ENCODE measurements at places on chromosomes 6 and 20. TPM values are rescaled to one million over a fixed set of nuclear protein-coding genes. Genes with fewer than 3 reads are reported as not detected.

The SCRT2 gene
- total RNA-seq = not detected

The PDE10A gene
- 13.0 TPM for total RNA-seq

GRCh38 chr6:166952567-166953486 is 3.5 kb downstream of the RNASET2 start:
- no peak overlapping the region for H3K4me3 ChIP-seq
- no peaks in the 10 kb centered on the region for H3K27me3 ChIP-seq
- H3K4me1 ChIP-seq = peaks cover 25% of the 10 kb centered on the region
- H3K27ac ChIP-seq = no peak overlapping the region
- peaks cover 14% of the 10 kb centered on the region for H3K36me3 ChIP-seq

- peaks cover 6% of the 10 kb centered on the region for H3K27me3 ChIP-seq
- DNase-seq = no peak
- no peaks in the 10 kb centered on the region for H3K36me3 ChIP-seq
- no peak overlapping the region for H3K27ac ChIP-seq
- no peaks in the 10 kb centered on the region for H3K4me1 ChIP-seq
- no peak overlapping the region for H3K4me3 ChIP-seq
Measured at GRCh38 chr20:48092596-48093280, 307.5 kb upstream of the SULF2 start.

DNA sequence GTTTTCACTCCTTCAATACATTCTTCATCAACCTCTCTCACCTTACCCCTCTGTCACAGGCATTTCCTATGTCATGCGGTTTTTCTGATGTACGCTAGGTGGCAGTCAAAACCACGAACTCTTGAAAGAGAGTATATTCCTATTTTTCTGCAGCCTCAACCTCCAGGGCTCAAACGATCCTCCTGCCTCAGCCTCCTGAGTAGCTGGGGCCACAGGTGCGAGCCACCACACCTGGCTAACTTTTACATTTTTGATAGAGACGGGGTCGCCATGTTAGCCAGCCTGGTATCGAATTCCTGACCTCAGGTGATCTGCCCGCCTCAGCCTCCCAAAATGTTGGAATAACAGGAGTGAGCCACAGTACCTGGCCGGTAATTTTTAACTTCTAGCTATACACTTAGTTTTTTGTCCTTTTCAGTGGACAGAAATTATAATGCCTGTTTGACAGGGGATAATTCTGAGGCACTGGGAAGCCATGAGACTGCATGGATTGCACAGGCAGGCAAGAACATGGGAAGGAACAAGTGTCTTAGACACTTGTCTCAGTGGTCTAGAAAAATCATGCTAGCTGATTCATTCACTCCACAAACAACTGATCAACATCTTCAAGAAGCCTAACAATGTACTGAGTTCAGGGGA is 22.5 kb upstream of the HFE start:
- no peak for DNase-seq
- no peaks in the 10 kb centered on the region for H3K36me3 ChIP-seq
- no peaks in the 10 kb centered on the region for H3K27me3 ChIP-seq
- peaks cover 23% of the 10 kb centered on the region for H3K4me1 ChIP-seq
- H3K4me3 ChIP-seq = no peak overlapping the region

- H3K4me3 ChIP-seq = no peak overlapping the region
- H3K27me3 ChIP-seq = no peaks in the 10 kb centered on the region
- no peaks in the 10 kb centered on the region for H3K4me1 ChIP-seq
- no peak for DNase-seq
- no peak overlapping the region for H3K27ac ChIP-seq
Measured at GRCh38 chr6:5379647-5380242, 118.4 kb downstream of the FARS2 start.

GRCh38 chr6:45427726-45428125 is 50.0 kb upstream of the SUPT3H start:
- H3K4me3 ChIP-seq = no peak overlapping the region
- no peak overlapping the region for H3K27ac ChIP-seq
- H3K36me3 ChIP-seq = no peaks in the 10 kb centered on the region
- peaks cover 35% of the 10 kb centered on the region for H3K27me3 ChIP-seq
- H3K4me1 ChIP-seq = peaks cover 29% of the 10 kb centered on the region

- no peak for DNase-seq
- H3K36me3 ChIP-seq = no peaks in the 10 kb centered on the region
- H3K27ac ChIP-seq = peak overlapping the region; percentile 76
- H3K27me3 ChIP-seq = no peaks in the 10 kb centered on the region
- H3K4me3 ChIP-seq = no peak overlapping the region
Measured at GRCh38 chr20:4090756-4091489, 75.6 kb upstream of the RNF24 start.

DNA sequence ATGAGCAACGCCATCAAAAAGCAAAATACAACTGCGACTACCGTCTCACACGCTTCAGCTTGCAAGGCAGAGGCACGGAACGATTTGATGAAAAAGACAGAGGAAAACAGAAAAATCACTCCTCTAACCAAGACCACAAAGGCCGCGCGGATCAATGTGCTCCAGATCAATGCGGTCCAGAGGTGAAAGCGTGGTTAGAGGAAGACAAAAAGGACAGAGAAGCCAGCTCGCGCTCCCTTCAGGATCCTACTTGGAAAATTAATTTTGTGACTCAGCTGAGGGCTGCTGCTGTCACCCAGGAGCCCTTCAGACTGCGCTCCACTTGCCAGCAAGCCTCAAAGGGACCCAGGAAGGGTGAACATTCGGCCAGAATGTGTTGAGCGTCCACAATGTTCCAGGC is 140.2 kb upstream of the RPS6KA2 start:
- H3K27ac ChIP-seq = no peak overlapping the region
- no peak overlapping the region for H3K4me3 ChIP-seq
- peak; percentile 11 for DNase-seq

DNA sequence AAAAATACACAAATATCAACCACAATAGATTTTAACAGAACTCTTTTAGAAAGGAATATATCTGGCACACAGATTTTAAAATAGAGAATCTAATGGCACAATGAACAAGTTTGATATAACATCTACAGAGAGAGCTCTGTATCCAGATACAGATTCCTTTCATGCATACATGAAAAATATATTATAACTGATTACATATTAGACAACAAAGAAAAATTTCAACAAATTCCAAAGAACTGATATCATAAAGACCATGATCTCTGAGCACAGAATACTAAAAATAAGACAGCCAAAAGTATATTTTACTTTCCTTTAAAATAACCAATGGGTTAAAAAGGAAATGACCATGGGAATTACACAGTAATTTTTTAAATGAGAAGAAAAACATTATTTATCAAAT is 74.1 kb upstream of the MAP7 start:
- peaks cover 11% of the 10 kb centered on the region for H3K36me3 ChIP-seq
- peaks cover 13% of the 10 kb centered on the region for H3K4me1 ChIP-seq
- H3K27ac ChIP-seq = no peak overlapping the region
- no peaks in the 10 kb centered on the region for H3K27me3 ChIP-seq
- H3K4me3 ChIP-seq = no peak overlapping the region
- DNase-seq = no peak

- DNase-seq = no peak
- no peak overlapping the region for H3K4me3 ChIP-seq
- H3K4me1 ChIP-seq = no peaks in the 10 kb centered on the region
- no peaks in the 10 kb centered on the region for H3K27me3 ChIP-seq
- H3K36me3 ChIP-seq = peaks cover 29% of the 10 kb centered on the region
Measured at GRCh38 chr6:118908441-118908840, 14.5 kb downstream of the ASF1A start.

DNA sequence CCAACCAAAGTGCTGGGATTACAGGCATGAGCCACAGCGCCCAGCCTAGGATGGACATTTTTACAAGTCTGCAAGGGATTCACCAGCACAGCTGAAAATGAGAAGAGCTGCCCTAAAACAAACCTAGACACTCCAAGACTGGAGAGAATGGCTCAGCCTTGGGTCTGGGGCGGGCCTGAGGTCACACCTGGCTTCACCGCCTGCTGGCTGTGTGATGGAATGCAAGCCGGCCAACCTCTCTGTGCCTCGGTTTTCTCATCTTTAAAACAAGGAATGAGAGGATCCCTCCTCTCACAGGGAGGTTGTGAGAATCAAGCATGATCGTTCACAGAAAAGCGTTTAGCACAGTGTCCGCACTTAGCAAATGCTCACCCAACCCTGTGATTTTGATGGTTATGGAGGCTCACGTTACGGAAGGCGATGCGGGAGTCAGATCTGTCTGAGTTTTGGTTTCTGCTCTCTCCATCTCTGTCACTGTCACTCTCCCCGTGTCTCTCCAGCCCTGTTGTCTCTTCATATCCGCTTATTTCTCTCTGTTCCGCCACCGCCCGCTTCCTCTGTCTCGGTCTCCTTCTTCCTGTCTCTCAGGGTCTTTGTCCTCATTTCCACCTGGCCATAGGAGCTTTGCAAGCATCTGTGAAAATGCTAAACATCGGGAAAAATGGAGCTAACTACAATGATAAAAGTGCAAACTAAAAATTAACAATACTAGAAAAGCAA is 47.6 kb downstream of the CEBPB start:
- H3K36me3 ChIP-seq = no peaks in the 10 kb centered on the region

All from mesothelial cell of epicardium (in vitro differentiated cells).